Skin of body (tissue), 3 donors: ENCODE measurements at places on chromosomes 12 and 14. TPM values are rescaled to one million over a fixed set of nuclear protein-coding genes. Genes with fewer than 3 reads are reported as not detected.
A peak's percentile ranks its signal among the peaks of the same experiment; 100 is the strongest.

GRCh38 chr12:24966951-24967564, 18.2 kb upstream of the BCAT1 start:
- no peak for DNase-seq

DNA sequence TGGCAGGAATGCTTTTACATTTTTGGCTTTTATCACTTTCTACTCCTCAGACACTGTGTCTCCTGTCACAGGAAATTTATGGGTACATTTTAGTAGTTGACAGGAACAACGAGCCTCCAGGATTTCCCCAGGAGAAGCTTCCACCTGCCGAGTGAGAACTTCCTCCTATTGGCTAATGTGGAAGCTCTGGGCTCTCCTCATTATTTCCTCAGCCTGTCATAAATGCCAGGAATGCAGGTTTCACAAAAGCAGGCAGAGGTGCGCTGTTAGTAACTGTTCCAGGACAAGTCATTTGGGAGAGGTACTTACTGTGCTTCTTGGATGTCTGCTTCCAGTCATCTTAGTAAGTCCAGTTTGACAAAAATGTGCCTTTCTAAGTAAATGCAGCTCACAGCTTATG, 19.1 kb upstream of the DCP1B start:
- no peak for DNase-seq

GRCh38 chr12:41452838-41453407, 264.8 kb downstream of the PDZRN4 start:
- DNase-seq = no peak

DNA sequence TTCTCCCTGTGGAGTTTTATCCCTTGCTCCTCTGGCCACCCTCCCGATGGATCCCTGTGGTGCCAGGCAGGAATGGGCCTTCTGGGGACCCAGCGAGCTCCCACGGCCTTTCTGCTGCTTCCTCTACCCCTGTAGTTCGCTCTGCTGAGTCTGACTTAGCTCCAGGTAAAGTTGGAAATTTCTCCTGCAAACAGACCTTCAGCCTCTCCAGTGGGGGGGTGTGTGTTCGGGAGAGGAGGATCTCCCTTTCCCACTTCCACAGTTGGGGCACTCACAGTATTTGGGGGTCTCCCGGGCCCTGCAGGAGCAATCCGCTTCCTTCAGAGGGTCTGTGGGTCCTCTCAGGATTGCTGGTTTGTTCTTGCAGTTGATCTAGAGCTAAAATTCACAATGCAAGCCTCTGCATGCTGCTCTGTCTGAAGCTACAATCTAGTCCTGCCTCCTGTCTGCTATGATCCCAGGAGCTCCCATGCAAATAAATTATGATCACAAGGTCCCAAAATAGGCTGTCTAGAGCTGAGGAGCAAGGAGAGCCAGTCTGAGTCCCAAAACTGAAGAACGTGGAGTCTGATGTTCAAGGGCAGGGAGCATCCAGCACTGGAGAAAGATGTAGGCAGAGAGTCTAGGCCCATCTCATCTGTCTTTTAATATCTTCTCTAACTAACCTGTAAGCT, 18.3 kb downstream of the MTRFR start:
- DNase-seq = no peak

DNA sequence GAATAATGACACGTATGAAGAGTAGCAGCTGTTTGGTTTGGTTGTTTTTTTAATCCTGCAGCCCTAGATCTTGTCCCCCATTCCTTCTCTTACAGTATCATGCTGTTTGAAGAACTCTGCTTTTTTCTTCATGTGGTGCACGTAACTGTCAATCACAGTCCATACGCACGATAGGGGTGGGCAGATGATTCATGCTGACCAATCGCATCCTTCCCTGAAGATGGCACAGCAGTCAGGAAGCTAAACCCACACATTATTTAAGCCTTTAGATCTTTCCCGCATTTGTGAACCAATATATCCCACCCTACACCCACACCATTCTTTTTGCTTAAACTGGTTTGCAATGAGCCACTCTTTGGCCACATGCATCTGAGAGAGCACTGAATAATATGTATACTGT, 158.9 kb upstream of the PLEKHA5 start:
- no peak for DNase-seq

- DNase-seq = no peak
Measured at GRCh38 chr12:24463375-24463774, 485.5 kb downstream of the BCAT1 start.

GRCh38 chr12:93851257-93851671, 174.1 kb downstream of the CRADD start:
- DNase-seq = no peak

DNA sequence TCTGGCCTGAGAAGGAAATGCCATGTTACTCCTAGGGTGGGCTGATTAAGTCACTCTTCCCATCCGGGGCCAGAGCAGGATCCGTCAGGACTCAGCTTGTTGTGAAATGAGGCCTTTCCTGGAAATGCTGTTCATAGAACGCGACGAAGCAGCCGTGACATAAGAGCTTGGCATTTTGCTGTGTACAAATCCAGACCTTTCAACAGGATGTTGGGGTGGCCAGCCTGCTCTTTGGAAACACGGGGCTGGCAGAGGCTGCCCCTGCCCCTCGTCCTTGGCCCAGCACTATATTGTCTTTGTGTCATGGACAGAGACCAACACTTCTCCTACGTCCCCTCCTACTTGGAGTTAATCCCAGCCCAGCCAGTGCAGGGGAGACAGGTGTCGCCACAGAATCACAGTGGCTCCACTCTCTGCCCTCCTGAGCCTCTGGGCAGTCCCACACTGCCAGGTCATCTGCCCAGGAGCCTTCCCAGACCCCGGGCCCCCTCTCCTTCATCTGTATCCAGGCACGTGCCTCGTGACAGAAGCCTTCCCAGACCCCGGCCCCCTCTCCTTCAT, 18.6 kb upstream of the EIF5 start:
- DNase-seq = no peak

Gene GPRC5D
- 10.1 TPM for total RNA-seq

GRCh38 chr12:44372259-44372658, 503.9 kb downstream of the NELL2 start:
- no peak for DNase-seq

GRCh38 chr12:104643819-104644669, 187.3 kb downstream of the CHST11 start:
- DNase-seq = no peak

DNA sequence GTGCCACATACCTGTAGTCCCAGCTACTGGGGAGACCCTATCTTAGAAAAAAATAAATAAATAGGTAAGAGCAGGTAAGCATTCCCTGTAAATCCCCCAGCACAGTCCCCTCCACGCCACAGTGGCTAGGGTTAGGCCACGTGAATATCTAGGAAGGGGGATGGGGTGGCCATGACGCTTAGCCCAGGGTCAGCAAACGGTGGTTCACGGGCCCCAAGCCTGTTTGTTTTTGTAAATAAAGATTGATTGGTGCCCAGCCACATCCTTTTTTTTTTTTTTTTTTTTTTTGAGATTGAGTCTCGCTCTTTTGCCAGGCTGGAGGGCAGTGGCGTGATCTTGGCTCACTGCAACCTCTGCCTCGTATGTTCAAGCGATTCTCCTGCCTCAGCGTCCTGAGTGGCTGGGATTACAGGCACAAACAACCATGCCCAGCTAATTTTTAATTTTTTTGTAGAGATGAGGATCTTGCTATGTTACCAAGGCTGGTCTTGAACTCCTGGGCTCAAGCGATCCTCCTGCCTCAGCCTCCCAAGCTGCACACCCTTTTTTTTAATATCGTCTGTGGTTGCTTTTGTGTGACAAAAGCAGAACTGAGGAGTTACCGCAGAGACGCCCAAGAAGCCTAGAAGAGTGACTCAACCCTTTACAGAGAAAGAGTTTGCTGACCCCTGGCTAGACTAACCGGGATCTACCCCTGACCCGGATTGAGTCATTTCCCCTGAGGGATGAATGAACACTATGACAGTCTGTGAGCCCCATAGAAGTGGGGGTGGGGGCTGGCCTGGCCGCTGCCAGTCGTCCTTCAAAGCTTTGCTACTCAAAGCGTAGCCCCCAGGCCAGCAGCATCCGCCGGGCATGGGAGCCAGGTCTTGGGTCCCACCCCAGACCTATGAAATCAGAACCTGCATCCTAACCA, 113.7 kb upstream of the NCOR2 start:
- DNase-seq = peak; percentile 50

DNA sequence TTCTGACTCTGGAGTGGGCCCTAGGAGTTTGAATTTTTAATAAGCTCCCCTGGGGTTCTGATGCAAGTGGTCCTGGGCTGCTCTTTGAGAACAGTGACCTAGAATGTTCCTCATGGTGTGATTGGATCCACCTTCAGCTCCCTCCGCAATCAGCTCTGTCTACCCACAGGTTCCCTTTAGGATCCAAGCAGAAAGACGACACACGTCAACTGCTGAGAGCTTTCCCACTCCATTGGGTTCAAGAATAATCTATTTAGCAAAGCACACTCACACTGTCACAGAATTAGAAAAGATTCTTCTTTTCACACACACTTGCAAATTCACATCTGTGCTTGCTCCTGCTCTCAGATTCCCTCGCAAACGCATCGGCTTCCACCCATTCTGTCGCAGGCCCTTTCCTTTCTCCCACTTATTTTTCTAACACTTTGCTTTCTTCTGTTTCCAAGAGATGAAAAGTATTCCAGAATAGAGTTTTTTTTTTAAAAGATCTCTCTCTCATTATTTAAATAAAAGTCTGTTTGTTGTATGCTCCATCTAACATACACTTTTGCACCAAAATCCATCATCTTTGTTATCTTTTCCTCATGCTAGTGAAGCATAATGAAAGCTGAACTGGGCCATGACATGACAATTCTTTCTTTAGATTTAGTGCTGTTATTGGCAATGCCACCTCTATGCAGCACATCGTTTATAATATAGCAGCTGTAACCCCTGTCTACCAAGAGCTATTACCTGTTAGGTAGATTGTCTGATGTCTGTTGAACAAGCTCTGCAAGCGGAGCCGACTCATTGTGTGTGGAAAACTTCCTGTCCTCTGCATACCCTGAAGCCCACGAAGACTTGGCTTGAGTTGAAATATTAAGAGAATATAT, 73.1 kb downstream of the CACNA1C start:
- no peak for DNase-seq

DNA sequence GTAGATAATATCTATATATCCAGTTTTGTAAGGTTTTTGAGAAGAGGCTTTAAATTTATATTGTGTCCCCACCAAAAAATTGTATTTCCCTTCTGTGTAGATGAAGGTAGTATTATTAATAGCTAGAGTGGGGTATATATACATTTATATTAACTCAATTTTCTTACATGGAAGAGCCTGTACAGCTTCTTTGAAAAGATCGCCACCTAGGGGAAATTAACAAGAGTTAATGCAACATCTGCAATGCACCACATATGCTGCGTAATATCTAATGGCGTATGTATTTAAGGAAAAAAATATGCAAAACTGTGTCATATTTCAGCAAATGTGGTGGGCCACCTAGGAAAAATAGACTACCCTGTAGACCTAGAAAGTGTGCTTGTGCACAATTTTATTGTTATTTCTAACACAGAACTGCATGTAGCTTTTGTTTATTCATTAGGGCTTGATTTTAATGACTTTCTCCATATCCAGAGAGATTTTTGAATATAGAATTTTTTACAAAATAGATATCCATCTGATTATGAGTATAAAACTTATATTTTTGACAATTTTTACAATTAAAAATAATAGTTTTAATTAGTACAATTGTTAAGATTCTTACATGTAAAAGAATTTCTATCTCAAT, 14.0 kb downstream of the CCER1 start:
- peak; percentile 60 for DNase-seq

DNA sequence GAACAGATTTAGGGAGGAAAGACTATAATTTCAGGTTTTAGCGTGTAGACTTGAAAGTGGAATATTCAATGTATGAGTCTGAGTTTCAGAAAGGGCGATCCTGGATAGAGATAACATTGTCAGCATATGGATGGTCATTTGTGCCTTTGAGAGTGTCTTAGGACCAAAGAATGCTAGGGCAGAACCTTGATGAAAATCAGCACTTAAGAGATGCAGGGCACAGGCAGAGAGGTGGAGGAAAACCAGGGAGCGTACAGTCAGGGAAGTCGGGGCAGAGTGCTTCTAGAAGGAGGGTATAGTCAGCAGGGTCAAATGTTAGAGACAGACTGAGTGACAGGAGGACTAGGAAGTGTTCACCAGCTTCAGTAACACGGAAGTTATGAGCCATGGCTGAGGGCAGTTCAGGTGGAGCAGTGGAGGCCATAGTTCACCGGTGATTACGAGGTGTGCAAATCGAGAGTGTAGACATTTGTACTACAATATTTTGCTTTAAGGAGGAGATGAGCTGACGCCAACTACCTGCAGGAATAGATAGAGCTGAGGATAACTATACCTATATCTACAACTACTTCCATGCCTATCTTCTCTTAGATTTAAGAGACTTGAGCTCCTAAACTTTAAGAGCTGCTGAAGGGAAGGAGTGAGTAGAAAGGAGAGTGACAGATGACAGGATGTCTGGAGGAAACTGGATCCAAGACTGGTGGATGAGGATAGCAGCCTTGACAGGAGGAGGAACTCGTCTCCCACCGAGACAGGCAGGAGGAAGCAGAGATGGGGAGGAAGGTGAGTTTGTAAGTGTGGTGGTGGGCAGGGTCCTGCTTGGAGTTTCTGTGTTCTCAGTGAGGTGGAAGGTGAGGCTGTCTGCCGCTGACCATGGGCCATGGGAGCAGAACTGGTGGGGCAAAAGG, 6.5 kb downstream of the CBLN3 start:
- no peak for DNase-seq

GRCh38 chr14:34873589-34874385, 1.4 kb downstream of the BAZ1A start:
- DNase-seq = peak; percentile 88

Gene TBX5
- 1.4 TPM for total RNA-seq

GRCh38 chr14:29740491-29740890, 187.2 kb downstream of the PRKD1 start:
- no peak for DNase-seq

DNA sequence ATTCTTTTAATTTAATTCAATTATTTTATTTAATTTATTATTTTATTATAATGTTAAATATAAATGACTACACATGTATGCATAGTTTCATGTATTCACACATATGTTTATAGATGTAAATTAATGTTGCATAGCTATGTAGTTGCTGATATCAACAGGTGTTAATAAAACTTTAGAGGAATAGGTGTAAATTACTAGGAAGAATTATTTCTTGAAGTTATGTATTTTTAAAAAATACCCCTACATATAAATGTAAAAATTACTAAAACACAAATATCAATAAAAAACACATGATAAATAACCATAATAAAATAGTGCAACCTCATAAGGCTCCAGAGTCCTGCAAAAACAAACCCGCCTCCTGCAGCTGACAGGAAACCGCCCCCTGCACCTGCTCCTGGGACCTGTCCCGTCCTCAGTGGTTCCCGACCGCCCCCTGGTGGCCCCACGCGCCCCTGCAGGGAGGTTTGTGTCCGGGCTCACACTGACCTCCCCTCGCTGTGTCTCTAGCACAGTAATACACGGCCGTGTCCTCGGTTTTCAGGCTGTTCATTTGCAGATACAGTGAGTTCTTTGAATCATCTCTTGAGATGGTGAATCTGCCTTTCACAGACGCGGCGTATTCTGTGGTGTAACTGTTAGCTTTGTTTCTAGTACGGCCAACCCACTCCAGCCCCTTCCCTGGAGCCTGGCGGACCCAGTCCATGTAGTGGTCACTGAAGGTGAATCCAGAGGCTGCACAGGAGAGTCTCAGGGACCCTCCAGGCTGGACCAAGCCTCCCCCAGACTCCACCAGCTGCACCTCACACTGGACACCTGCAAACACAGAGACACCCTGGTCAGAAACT, 1264.0 kb downstream of the TMEM121 start:
- DNase-seq = no peak

- DNase-seq = no peak
Measured at GRCh38 chr14:40417777-40418401, 985.7 kb upstream of the FBXO33 start.

Gene VPS37B
- total RNA-seq = 22.7 TPM

- DNase-seq = no peak
Measured at GRCh38 chr12:66352197-66352596, 49.9 kb downstream of the HELB start.

Gene MYF6
- 9.8 TPM for total RNA-seq

GRCh38 chr14:67170660-67171059, 18.6 kb upstream of the GARIN2 start:
- DNase-seq = no peak
